Hepatic stellate cell (primary cell): ENCODE measurements at places on chromosomes 1 and 21.

- DNase-seq: no peak
Observed at GRCh38 chr1:186798960-186799688, 29.6 kb upstream of the PLA2G4A start.

- no peak for DNase-seq
Observed at GRCh38 chr1:115423776-115424175, 85.7 kb upstream of the NGF start.

- peak; percentile 19 for DNase-seq
Observed at GRCh38 chr1:79497193-79497773, 490.8 kb upstream of the ADGRL4 start.

DNA sequence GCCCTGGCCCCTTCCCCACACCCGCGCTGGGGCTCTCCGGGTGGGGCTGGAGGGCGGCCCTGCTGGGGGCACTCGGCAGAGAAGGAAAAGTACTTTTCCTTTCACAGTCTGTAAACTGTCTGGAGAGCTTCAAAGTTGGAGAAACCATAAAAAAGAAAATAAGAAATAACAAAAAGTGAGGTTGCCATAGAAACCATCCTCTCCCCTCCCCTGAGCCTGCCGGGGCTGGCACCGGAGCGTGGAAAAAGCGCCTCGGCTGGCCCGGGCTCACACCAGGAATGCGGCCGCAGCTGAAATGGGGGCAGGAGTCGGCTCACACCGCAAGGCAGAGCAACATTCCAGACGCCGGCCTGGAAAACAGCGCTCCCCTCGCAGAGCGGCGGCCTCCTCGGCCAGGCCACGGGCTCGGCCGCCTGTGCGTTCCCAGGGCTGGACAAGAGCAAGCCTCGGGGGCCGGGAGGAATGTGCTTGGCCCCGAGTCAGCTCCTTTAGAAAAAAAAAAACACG lies 69.2 kb downstream of the MORN1 start:
- peak; percentile 98 for DNase-seq

DNA sequence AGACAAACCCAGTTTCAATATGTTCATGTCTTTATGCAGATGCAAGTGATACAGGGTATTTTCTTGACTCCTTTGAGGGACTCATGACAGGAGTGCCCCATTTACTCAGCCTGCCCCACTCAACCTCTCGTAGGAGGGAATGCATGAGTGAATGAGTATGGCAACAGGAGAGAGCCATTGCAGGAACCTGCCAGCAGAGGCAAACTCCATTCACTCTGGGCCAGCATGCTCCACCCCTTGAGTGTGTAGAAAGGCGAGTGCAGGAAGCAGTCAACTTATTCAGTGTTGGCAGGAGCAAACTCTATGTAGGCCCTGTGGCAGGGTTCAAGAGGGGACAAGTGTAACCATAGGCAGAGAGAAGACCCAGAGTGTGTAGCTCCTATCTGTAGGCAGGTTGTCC lies 1526.3 kb downstream of the PLA2G4A start:
- no peak for DNase-seq

DNA sequence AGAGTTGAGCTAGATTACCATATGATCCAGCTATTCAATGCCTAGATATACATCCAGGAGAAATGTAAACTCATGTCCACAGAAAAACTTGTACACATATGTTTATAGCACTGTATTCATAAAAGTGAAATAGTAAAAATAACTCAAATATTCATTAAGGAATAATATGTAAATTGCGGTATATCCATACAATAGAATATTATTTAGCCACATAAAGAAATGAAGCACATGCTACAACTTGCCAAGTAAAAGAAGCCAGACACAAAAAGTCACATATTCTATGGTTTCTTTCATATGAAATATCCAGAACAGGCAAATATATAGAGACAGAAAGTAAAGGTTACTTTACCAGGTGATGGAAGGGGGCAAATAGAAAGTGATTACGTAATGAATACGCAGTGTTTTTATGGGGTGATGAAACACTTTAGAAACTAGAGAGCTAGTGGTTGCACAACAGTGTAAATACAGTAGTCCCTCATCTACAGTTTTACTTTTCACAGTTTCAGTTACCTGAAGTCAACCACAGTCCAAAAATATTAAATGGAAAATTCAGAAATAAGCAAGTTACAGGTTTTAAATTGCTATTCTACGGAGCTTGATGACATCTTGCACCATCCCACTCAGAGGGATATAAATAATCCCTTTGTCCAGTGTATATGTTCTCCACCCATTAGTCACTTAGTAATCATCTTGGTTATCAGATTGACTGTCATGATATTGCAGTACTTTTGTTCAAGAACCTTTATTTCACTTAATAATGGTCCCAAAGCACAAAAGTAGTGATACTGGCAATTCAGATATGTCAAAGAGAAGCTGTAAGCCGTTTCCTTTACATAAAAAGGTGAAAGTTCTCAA lies 62.3 kb downstream of the ZNF644 start:
- DNase-seq: peak; percentile 4

DNA sequence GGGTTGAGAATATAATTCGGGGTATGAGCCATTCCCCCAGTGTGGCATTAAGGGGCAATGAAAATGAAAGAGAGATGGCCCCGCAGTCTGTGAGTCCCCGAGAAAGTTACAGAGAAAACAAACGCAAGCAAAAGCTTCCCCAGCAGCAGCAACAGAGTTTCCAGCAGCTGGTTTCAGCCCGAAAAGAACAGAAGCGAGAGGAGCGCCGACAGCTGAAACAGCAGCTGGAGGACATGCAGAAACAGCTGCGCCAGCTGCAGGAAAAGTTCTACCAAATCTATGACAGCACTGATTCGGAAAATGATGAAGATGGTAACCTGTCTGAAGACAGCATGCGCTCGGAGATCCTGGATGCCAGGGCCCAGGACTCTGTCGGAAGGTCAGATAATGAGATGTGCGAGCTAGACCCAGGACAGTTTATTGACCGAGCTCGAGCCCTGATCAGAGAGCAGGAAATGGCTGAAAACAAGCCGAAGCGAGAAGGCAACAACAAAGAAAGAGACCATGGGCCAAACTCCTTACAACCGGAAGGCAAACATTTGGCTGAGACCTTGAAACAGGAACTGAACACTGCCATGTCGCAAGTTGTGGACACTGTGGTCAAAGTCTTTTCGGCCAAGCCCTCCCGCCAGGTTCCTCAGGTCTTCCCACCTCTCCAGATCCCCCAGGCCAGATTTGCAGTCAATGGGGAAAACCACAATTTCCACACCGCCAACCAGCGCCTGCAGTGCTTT lies 9.4 kb downstream of the PROX1 start:
- DNase-seq: no peak

GRCh38 chr21:39336457-39337008 lies 12.4 kb downstream of the HMGN1 start:
- no peak for DNase-seq

DNA sequence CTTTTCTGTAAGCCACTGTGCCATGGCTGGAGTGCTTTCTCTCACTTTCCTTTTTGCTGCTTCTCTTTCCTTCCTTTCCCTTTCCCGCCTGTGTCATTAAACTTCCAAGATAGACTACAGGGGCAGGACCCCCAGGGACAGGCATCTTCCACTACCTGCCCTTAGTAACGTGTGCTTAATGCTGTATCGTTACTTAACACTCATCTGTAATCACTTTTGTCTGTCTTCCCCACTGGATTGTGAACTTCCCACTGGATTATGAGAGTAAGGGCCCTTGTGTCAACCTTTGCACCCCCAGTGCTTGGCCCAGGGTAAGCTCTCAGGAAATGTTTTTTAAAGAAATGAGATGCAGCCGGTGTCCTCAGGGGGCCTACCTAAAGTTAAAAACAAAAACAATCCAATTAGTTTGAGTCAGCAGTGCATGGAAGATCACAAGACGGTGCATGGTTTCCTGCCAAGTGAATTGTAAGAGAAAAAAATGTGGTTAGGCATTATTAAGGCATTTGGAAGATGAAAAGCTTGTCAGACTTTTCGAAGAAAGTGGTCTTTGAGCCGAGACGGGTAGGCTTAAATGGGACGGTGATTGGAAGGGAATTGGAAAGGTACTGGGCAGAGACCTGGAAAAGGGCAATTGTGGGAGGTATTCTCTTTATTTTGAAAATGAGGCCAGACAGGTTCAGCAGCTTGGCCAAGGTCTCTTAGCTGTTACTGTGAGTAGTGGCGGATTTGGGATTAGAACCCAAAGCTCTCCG lies 958 bp downstream of the LYPLAL1 start:
- peak; percentile 12 for DNase-seq
